ENCODE measurements at places on chromosomes 16 and 17. TPM values are rescaled to one million over a fixed set of nuclear protein-coding genes. Genes with fewer than 3 reads are reported as not detected.

Gene FOXL1
- total RNA-seq: 5.0 TPM

Gene EPX
- total RNA-seq: not detected

Gene CPNE7
- 3.4 TPM for total RNA-seq

Gene MARCHF10
- not detected for total RNA-seq

Gene MPV17L
- total RNA-seq: 0.09 TPM

Gene MT4
- total RNA-seq: not detected
